Airway epithelial cell (primary cell): ENCODE measurements at places on chromosomes 13 and 19. TPM values are rescaled to one million over a fixed set of nuclear protein-coding genes. Genes with fewer than 3 reads are reported as not detected.

Gene SETDB2
- total RNA-seq = 2.4 and 2.8 TPM in 2 replicates

Gene GSX1
- not detected in 2 replicates for total RNA-seq

Gene OSCAR
- total RNA-seq = 0.19 and 0.21 TPM in 2 replicates

Gene APC2
- total RNA-seq = 0.05 and 0.07 TPM in 2 replicates

Gene DENND1C
- total RNA-seq = 0.05 and 0.14 TPM in 2 replicates

Gene TMEM221
- total RNA-seq = 0.42 TPM in 1 of 2 replicates, not detected in the other

Gene MYO16
- 0.21 and 0.33 TPM in 2 replicates for total RNA-seq

Gene NOTCH3
- 106 and 116 TPM in 2 replicates for total RNA-seq

Gene PRTN3
- 0.49 TPM in 1 of 2 replicates, not detected in the other for total RNA-seq

Gene ICAM4
- total RNA-seq = 8.0 and 8.1 TPM in 2 replicates

Gene DNM2
- total RNA-seq = 75.2 and 86.7 TPM in 2 replicates

Gene ZNF266
- 3.2 and 5.4 TPM in 2 replicates for total RNA-seq

Gene TNNT1
- 12.3 and 18.7 TPM in 2 replicates for total RNA-seq

Gene NLRP5
- total RNA-seq = not detected in 2 replicates

Gene FGF22
- not detected in 2 replicates for total RNA-seq

Gene TEX26
- total RNA-seq = not detected in 2 replicates

Gene CELF5
- not detected in 2 replicates for total RNA-seq

Gene PSG2
- not detected in 2 replicates for total RNA-seq

Gene MATK
- not detected in 2 replicates for total RNA-seq

Gene TSSK6
- total RNA-seq = 0.79 and 2.1 TPM in 2 replicates

Gene ZNF468
- total RNA-seq = 7.3 and 9.8 TPM in 2 replicates

Gene PSG1
- not detected in 2 replicates for total RNA-seq

Gene LSM4
- 484 and 512 TPM in 2 replicates for total RNA-seq

Gene ZNF230
- total RNA-seq = 1.3 and 1.4 TPM in 2 replicates

Gene ZNF724
- total RNA-seq = 5.0 and 6.3 TPM in 2 replicates

Gene ANKLE1
- 0.85 and 2.2 TPM in 2 replicates for total RNA-seq

Gene GNG7
- 0.09 and 0.14 TPM in 2 replicates for total RNA-seq

Gene SIGLEC5
- total RNA-seq = not detected in 2 replicates

Gene MUC16
- 0.42 and 0.85 TPM in 2 replicates for total RNA-seq

Gene FBXO27
- total RNA-seq = 9.2 and 11.9 TPM in 2 replicates

Gene OR4F17
- not detected in 2 replicates for total RNA-seq

Gene NRTN
- 0.23 TPM in 1 of 2 replicates, not detected in the other for total RNA-seq

Gene FLT3
- total RNA-seq = not detected in 2 replicates

Gene LGALS7B
- 222 and 322 TPM in 2 replicates for total RNA-seq

Gene LIM2
- not detected in 2 replicates for total RNA-seq

Gene PEAK3
- total RNA-seq = not detected in 2 replicates

Gene FFAR3
- total RNA-seq = not detected in 2 replicates

Gene CD37
- not detected in 2 replicates for total RNA-seq

Gene COG3
- total RNA-seq = 22.6 and 37.8 TPM in 2 replicates
